ENCODE measurements at places on chromosomes 1 and 21.

- peak; percentile 57 for DNase-seq
Measured at GRCh38 chr21:28337315-28337714, 655.4 kb downstream of the LTN1 start.

DNA sequence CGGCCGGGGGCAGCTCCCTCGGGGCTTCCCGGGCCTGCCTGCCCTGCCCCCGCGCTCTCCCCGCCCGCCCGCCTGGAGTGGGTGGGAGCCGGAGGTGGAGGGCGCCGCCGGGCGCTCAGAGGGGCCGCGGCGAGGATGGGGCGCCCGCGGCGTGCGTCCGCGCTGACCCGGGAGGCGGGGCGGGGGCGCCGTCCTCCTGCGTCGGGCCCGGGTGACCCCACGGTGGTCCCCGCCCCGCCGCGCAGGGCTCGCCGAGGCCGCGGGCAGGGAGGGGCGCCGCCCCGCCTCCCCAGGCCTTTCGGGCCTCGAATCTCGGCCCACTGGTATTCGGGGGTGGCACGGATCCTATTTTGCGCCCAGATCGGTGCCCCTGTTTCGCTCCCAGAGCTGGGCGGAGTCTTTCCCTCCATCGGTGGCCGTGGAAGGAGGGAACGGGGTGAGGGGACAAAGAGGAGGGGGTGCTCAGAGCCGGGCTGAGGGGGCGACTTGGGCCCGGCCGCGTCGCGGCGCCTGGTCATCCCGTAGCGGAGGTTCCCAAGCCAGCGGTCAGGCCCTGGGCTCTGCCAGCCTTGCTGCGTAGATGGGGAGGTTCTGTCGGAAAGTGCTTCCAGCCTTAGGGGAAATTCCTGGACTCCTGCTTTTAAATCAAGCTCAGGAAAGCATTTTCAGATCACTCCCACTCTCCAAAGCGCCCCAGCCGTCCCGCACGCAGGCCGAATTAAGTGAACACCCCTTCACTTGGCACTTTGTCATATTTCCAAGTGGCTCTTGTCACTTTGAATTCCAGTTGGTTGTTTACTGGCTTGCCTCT is 545 bp downstream of the PATJ start:
- peak; percentile 71 for DNase-seq

GRCh38 chr21:21631961-21632360 is 633.8 kb downstream of the NCAM2 start:
- DNase-seq = no peak

- DNase-seq = no peak
Measured at GRCh38 chr1:209850342-209850979, 22.7 kb downstream of the UTP25 start.

DNA sequence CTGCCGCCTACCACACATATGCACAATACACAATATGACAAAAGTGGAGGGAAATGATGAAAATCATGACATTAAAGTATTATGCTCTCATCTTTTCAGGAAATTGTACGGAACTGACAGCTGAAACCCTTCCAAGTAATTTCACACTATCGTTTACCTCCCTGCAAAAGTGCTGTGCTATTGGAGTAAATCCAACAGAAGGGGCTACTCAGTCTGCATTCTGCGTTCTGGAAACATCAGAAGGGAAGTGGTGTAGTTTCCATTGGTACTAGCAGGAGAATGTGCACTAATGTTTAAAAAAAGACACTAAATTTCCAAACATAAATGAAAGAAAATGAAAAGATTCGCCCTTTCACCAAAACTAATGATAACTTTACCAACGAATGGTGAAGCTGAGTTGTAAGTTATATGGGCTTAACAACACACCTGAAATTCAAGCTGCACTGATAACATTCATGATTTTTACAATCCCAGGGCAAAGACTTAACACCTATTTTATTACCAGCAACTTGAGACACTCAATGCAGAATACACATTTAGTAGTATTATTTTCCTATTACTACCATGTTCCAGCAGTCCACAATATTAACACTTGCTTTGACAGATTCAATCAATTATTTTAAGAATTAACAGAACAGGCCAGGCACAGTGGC is 3.2 kb downstream of the DENND1B start:
- DNase-seq = peak; percentile 66

DNA sequence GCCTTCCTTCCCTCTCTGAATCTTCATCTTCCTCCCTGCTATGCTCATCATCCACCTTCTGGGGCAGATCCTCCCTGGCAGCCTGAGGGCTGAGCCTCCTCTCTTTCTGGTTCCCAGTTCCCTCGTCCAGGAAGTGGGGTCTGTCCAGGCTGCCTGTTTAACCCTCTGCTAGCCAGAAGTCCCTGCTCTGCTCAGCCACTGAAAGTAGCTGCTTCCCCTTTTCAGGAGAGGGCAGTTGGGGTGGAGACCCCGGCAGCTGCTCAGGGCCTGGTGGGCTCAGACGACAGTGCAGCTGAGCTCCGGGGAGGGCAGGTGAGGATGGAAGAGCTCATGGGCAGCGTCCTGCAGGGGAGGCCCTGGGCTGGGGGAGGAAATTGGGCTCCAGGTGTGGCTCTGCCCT is 43.1 kb upstream of the ETV3 start:
- DNase-seq = no peak

GRCh38 chr1:183992424-183992823 is 45.1 kb downstream of the COLGALT2 start:
- DNase-seq = no peak

DNA sequence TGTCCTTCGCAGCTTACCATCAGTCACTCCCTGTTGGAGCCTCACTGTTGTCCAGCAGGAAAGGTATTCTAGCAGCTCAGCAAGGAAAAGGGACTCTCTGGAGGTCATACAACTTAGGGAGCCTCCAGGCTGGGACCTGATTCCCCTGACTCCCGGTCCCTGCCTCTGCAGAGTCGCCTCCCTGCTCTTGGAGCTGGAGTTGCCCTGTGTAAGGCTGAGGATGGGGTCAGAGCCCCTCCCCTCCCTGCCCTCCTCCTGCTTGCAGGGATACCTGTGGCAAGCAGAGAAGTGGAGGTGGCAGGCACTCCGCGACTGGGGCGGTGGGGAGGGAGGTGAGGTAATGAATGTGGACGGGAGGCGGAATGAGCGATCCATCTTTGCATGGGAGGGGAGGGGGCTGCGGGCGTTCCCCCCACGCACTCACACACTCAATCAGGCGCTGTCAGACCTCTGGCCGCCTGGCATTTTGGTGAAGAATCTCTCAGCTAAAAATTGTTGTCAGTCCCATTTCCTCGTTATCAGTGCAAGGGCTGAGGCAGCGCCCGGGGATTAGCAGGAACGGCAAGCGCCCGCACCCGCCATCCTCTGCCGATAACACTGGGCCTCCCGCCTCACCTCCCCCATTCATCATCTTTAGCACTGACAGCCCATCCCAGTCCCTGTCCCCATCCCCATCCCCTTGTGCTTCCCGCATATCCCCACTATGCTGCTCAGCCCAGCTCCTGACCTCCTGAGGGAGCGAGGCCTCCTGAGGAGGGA is 64.3 kb downstream of the TMEM53 start:
- DNase-seq = no peak

GRCh38 chr1:210129759-210130158 is 102.8 kb upstream of the SERTAD4 start:
- no peak for DNase-seq

GRCh38 chr1:177023249-177023648 is 141.3 kb downstream of the ASTN1 start:
- no peak for DNase-seq

DNA sequence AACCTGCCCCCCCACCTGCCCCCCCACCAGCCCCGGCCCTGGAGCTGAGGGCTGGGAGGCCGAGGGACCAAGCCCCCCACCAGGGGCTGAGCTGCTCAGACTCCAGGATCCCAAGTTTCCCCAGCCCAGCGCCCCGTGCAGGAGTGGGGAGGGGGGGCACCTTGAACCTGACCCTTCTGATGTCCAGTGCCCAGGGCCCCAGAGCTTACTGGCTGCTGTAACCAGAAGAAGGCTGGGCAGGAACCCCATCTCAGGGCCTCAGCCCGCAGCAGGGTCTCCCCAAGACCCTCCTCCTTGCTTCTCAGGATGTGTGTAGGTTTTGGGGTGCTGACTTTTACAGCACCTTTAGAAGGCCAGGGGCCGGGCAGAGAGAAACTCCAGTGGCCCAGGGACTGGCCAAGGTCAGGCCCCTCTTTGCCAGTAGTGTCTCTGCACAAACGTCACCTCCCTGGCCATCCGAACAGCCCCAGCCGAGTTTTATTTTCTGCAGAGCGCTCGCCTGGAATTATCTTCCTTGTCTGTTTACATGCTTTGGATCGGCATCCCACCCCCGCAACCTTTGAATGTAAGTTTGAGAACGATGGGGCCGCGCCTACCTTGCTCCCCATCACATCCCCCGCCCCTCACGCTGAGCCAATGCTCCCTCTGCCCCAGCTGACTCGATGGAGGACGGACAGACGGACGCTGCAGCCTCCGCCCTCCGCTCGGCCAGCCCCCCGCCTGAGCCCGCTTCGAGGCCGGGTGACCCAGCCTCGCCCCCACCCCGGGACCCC is 70.1 kb upstream of the CASZ1 start:
- DNase-seq = peak; percentile 36

- no peak for DNase-seq
Measured at GRCh38 chr1:89918794-89919155, 76.1 kb upstream of the ZNF326 start.

- DNase-seq = peak; percentile 61
Measured at GRCh38 chr1:156767879-156768604, 707 bp downstream of the PRCC start.

- no peak for DNase-seq
Measured at GRCh38 chr1:78054972-78055371, 9.2 kb downstream of the GIPC2 start.

DNA sequence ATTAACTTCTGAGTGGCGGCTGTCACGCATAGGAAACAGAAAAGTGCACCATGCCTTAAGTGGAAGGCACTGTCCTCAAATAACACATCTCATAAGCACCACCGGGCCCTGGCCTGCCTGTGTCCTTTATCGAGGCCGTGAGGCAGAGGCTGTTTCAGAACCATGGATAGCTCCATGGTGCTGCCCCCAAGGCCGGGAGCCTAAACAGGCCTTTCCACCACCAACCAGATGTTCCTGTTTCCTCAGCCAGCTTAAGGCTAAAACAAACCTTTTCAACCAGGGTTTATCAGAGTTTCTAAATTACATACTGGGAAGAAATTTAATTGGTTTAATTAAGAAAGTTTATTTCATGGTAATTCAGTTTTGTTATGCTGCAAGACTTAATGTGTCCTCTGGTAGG is 114.4 kb downstream of the DMRTA2 start:
- DNase-seq = peak; percentile 57

- DNase-seq = no peak
Measured at GRCh38 chr1:191804311-191804710, 354.0 kb upstream of the RGS18 start.

- DNase-seq = no peak
Measured at GRCh38 chr1:92748138-92748537, 36.8 kb downstream of the EVI5 start.

DNA sequence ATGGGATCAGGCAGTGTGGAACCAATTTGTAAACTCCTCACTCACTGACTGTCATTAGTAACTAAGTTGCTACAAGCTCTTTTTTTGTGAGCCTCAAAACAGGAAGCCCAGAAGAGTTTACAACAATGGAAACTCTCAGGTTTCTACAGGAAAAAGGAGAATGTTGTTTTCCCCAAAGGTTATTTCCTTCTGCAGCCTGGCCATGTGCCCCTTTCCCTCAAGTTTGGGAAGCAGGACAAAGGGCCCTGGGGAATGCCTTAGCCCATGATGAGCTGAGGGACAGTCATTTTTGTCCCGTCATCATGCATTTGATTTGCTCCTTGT is 395.9 kb downstream of the KIF26B start:
- DNase-seq = no peak

DNA sequence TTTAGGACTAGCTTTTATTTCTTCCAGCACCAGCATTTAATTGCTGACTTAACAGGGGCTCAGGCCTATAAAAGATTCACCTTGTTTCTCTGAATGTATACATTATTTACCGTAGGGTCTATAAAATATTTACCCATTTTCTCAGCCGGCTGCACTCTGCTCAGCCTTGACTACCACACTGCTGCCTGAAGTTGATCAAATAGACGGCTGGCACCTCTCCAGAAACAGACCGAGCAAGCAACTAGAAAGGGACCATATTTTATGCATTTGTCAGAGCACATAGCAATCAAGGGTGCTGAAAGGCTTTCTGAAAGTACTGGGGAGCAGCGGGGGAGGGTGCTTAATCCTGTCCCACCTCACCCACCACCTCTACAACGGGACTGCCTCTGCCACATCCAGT is 64.7 kb upstream of the FGGY start:
- no peak for DNase-seq

DNA sequence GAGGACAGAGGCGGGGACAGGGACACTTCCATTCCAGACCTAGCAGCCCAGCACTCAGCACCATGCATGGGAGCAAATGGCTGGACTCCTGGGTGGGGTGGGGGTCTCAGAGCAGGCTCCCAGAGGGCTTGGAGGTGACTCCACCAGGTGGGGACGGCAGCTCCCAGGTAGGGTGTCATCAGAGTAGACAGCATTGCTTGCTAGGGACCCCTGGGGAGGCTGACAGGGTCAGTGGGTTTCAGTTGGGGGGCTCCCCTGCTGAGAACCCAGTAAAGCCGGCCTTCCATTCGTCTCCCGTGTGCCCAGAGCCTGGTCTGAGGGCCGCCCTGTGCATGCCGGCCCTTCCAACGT is 4.8 kb upstream of the GJC2 start:
- DNase-seq = no peak

- DNase-seq = no peak
Measured at GRCh38 chr21:43864962-43865539, at the start of gene AGPAT3. Gene AGPAT3 (plus strand): TSS chr21:43865223. CDS start chr21:43959682, 94,459 bp downstream.

DNA sequence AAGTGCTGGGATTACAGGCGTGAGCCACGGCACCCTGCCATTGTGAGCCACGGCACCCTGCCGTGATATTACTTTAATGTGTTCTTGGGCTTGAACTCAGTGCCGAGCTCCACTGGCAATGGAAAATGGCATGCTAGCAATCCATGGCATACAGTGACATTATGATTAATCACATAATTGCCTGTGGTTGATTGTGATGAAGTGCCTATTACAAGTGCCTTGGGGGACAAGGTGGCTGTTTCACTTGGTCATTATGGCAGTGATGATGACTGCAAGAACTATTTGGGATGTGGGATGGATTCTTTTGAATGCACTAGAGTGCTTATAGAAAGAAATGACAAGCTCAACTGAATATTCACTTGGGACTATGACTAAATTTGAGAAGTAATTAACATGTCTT is 22.3 kb upstream of the HPCAL4 start:
- DNase-seq = no peak

GRCh38 chr1:61441723-61442262 is 283.1 kb downstream of the TM2D1 start:
- no peak for DNase-seq

- DNase-seq = peak; percentile 90
Measured at GRCh38 chr1:204398197-204399125, 13.2 kb downstream of the PPP1R15B start.

GRCh38 chr1:33378524-33378923 is 52.4 kb downstream of the PHC2 start:
- no peak for DNase-seq

DNA sequence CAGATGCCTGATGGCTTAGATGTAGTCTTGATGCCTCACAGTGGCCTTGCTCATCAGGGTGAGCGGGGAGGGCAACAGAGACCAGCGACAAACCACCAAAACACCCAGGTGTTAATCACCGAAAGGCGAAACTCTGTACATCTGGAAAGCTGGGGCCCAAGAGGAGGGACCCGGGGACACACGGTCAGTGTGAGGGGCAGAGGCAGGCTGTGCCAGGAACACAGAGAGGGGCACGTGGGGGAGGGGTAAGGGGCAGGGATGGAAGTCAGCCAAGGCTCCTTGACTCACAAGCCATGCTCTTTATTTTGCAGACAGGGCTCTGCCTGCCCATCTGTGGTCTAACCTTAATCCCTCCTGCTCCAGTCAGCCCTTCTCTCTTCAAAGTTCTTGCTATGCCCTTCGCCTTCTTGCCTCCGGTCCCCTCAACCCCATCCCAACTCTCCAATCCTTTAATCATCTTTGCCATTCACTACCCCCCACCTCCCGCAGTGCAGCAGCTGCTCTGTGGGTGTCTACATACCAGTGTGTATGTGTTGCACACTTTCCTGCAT is 4.3 kb downstream of the MEF2D start:
- no peak for DNase-seq

Data from small intestine (tissue), 16 donors.